NCI-H187 (cell line): ENCODE measurements at places on chromosomes 16 and 17.

GRCh38 chr17:83055911-83056582, 23.4 kb upstream of the METRNL start:
- no peak for DNase-seq

GRCh38 chr17:49053171-49053829, 56.1 kb downstream of the IGF2BP1 start:
- no peak for DNase-seq

- DNase-seq: no peak
Observed at GRCh38 chr16:10256784-10257641, 74.8 kb upstream of the GRIN2A start.

DNA sequence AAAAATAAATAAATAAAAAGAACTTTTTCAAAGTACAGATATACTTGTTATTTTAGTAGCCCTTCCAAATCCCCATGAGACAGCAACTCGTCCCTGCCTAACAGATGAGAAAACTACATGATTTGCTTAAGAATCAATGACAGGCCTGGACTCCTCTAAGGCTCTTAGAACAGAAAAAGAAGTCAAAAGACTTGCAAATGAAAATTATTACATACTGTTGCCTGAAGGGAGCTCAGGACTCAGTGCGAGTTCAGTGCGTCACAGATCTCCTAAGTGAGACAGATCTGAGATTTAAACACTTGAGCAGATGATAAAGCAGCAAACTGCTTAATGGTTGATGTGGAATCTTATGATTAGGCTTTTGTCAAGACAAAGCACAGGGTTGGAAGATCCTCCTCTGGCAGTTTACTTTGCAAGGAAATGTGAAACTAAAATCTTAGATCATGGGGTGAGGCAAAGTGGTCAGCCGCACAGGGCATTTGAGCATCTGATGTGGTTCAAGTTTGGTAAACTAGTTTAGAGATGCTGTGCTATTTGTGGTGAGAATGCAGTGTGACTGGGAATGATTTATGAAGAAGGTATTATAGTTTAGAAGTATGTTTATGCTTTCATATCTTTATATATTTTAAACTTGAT, 138.1 kb downstream of the TRIM37 start:
- peak; percentile 18 for DNase-seq

DNA sequence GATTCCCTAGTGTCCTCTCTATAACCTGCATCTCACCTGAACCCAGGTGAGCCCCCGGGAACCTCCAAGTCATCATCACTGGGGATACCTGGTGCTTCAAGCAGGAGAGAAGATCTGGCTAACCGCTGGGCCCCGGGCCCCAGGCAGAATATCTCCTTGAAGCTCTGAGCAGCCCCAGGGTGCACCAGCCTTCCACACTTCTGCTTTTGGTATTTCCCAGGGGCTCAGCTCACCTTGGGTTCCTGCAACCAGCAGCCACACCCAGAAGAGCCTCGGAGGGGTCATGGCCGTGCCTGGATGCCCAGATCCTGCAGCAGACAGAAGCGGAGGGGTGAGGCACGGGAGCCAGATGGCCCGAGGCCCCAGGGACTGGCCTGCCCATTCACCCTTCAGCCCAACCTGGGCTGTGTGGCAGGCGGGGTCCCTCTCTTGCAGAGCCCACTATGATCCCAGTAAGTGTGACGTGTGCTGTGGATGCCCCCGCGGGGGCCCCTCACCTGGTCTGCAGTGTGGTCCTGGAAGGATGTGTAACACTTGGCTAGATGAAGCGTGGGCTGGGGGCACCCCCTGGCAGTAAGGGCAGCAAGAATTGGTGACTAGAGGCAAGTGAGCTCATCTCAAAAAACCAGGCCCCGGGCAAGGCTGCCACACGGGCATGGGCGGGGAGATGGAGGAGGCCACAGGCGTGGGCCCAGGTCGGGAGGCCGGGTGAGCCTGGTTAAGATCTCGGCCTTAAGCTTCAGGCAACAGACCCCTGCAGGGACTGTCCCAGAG, 2.6 kb downstream of the LGALS3BP start:
- no peak for DNase-seq

DNA sequence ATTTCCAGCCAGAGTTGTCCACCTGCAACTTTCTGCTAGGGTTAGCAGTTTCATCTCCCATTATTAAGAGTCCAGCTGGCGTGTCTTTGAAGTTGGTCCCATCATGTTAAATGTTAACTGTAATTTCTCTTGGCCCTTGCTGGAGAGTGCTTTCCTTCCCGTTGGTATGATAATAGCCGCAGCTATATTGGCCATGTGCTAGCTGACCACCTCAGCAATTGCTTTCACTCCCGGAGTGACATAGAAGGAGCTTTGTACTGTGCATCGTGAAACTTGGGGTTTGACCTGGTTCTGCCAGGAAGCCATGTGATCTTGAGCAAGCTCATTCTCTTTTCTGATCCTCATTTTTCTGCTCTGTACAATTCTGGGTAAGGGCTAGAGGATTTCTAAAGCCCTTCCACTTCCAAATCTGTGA, 81.0 kb upstream of the TBX2 start:
- DNase-seq: no peak

- DNase-seq: no peak
Observed at GRCh38 chr17:11130367-11130766, 110.6 kb upstream of the SHISA6 start.

GRCh38 chr17:33071656-33072055, 80.0 kb downstream of the SPACA3 start:
- no peak for DNase-seq

DNA sequence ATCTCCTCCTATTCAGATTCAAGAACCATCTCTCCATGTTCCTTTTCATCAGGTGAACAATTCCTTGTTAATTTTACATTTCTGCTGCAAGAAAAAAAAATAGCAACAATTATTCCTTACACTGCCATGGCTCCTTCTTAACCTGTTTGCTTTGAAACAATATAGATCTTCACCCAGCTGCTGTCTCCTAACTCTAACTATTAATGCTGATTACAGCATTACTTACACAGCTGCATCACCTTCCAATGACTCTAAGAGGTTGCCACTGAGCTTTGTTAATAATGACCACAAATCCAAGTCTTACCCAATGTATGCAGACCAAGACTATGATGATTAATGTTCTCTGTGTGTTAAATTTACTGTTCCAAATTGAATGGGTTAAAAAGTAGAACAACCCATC, 541.4 kb downstream of the TOX3 start:
- DNase-seq: no peak

DNA sequence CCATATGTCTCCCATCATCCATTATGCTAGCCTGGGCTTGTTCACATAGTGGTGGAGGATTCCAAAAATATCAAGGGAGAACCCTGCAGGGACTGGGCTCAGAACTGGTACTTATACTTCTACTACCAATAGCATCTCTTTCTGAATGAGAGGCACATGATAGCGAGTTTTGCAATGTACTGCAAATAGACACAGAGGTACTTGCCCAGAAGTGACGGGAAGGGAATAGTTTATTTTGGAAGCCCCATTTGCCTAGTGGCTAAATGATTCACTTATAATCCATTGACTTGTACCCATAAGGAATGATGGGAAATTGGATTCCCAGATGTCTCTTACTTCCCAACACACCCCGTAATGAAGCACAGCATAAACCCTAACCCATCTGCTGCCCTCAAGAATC, 124.8 kb upstream of the ERCC4 start:
- no peak for DNase-seq

DNA sequence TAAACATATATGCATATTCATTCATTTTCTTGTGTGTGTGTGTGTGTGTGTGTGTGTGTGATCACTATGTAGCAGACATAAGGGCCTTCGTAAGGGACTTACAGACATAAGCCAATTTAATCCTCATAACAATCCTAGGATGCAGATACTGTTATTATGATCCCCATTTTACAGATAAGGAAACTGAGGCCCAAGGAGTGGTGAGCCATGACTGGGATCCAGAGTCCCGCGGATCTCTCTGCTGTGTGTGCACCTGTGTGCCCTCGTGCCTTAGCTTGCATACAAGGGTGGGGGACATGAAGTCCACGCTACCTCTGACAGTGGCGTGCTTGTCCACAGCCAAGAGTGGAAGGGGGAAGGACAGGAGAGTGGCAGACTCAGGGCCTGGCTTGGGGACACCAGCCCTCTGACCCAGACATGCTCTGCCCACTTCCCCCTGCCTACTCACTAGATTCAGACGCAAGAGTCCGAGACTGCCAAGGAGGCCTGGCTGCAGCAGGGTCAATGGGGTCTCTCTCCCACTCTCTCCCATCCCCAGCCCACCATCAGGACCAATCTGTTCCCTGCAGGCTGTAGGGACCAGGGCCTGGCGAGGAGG, 9.8 kb upstream of the SMTNL2 start:
- DNase-seq: no peak
